ENCODE measurements at places on chromosomes 6 and 20.

- no peak for DNase-seq
Observed at GRCh38 chr6:69427882-69428281, 368.9 kb downstream of the LMBRD1 start.

GRCh38 chr6:31723245-31723979 lies at the start of gene MPIG6B:
TSS of gene MPIG6B (plus strand) at chr6:31723373. CDS start at chr6:31723384, 11 bp downstream.
- DNase-seq = no peak

- DNase-seq = no peak
Observed at GRCh38 chr6:137494281-137494987, at the start of gene OLIG3. TSS of gene OLIG3 (minus strand) at chr6:137494394. CDS start at chr6:137494170, 224 bp downstream.

GRCh38 chr6:43492673-43493072 lies 15.3 kb downstream of the TJAP1 start:
- DNase-seq = peak; percentile 63

GRCh38 chr6:167956983-167957492 lies 40.4 kb upstream of the KIF25 start:
- DNase-seq = no peak

DNA sequence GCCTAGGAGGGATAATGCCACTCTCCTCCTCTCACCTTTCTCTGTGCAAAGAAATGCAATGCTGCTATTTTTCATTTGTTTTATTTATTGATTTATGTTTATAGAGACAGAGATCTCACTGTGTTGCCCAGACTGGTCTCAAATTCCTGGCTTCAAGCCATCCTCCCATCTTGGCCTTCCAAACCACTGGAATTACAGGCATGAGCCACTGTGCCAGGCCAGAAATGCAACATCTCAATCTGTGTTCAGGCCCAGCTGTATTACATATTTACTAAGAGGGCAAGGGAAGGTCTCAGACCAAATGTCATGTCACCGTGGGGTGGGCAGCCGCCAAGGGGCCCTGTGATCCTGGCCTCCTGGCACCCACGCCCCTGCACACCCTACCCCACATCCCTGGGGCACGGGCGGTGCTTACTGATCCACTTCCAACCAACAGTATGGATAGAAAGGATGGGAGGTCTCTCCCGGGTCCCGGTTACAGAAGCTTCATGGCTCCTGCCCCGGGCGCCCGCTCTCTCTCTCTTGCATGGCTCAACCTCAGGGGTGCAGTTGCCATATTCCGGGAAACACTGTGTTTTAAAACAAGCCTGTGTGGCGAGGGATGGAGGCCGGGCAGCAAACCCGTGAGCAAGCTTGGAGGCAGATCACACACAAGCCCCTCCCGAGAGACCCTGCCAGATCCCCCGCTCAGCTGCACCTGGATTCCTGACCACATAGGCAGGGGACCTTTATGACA lies 111.8 kb downstream of the AGPAT4 start:
- DNase-seq = no peak

GRCh38 chr6:4342407-4343137 lies 207.2 kb upstream of the ECI2 start:
- DNase-seq = no peak

GRCh38 chr6:117200067-117200466 lies 65.3 kb upstream of the VGLL2 start:
- no peak for DNase-seq

- no peak for DNase-seq
Observed at GRCh38 chr20:2657241-2657640, 4.8 kb downstream of the NOP56 start.

DNA sequence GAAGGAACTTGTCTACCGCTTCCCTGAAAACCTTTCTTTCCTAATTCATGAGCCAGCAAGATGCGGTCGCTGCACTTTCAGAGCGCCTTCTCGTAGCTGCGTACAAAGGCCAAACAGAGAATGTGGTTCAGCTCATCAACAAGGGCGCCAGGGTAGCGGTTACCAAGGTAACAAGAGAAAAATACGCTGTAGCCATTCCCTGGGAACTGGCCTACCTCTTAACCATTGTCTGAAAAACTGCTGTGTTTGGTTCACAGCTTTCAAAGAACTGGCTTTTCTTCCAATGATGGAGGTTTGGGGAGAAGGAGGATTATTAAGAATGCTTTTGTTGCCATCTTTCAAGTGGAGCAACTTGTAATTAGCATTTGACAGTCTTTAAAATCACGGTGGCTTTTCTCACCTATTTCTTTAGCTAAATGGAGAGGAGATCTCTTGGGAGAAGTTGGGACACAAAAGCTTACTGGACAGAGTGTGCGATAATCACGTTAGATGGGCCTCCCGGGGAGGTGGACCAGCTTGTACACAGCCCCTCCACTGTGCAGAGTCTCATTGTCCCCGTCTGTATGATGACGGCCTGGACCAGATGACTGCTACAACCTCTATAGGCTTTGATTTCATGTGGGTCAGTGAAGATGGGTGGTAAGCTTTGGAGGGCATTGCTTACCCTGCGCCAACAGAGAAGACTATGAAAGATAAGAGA lies 71.5 kb downstream of the LYRM2 start:
- DNase-seq = peak; percentile 2

GRCh38 chr6:111461860-111462259 lies 21.2 kb downstream of the REV3L start:
- no peak for DNase-seq

DNA sequence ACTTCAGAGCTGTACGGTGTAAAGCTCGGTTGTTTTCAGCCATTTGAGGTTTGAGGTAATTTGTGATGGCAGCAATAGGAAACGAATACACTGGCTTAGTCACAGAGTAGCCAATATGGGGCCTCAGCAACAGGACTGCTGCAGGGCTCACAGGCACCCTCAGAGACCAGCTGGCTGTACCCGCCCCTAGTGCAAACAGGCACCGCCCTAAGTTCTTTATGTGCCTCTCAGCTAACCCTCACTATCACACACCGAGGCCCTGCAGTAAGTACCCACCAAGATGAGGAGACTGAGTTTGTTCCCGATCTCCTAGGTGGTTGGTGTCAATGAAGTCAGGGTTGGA lies 11.2 kb upstream of the SERPINB9 start:
- DNase-seq = no peak

GRCh38 chr20:54126806-54127655 lies 46.8 kb downstream of the CYP24A1 start:
- no peak for DNase-seq

- no peak for DNase-seq
Observed at GRCh38 chr6:49342410-49342809, 120.6 kb downstream of the MMUT start.

DNA sequence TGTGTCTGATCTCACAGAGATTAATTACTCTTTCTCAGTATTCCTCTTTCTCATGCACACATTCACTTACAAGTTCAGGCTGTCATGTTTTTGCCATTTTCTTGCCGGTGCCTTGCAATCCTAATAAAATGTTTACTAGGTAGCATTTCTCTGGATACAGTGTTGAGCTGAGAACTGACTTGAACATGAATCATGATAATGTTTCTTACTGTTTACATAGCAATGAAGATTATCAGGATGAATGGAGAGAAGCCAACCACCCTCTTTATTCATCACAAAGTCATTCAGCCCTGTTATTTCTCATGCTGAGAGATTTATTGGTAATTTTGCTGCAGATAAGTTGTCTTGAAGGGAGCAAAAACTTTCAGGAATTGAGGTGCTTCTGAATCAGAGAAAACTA lies 185.5 kb upstream of the ECI2 start:
- DNase-seq = no peak

GRCh38 chr6:8059129-8059528 lies 5.1 kb downstream of the BLOC1S5 start:
- DNase-seq = no peak

- DNase-seq = no peak
Observed at GRCh38 chr20:4040283-4041179, 25.2 kb upstream of the RNF24 start.

GRCh38 chr20:2451422-2451821 lies 19.2 kb downstream of the SNRPB start:
- DNase-seq = no peak

- no peak for DNase-seq
Observed at GRCh38 chr6:70404658-70405057, 8.7 kb upstream of the FAM135A start.

DNA sequence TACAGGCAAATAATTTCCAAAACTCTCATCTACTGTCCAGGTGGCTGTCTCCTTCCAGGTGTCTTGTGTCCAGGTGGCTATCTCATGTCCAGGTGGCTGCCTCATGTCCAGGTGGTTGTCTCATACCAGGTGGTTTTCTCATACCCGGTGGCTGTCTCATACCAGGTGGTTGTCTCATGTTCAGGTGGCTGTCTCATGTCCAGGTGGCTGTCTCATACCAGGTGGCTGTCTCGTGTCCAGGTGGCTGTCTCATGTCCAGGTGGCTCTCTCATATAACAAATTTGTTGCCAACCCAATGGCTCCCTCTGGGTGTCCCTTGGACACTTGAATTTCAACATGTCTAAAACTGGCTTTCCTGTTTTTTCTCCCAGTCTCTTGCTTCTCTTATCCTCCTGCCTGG lies 14.3 kb upstream of the SLC22A3 start:
- DNase-seq = no peak

DNA sequence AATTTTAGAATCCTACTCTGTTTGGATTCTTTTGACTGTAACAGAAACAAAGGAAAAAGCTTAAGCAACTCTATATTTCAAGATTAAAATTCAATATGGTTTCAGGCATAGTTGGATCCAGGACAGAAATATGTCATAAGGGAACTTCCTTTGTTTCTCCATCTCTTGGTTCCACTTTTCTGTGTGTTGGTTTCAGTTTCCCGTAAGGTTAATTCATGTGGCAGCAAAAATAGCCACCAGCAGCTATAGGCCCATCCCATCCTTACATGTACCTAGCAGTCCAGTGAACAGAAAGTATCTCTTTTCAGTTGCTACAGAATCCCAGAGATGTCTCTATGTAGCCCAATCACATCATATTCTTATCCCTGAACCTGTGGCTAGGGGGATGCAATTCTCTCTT lies 8.8 kb upstream of the FAM8A1 start:
- no peak for DNase-seq

- DNase-seq = no peak
Observed at GRCh38 chr6:17277256-17277655, 3.9 kb upstream of the RBM24 start.

GRCh38 chr20:20582734-20583133 lies 129.7 kb downstream of the RALGAPA2 start:
- no peak for DNase-seq

DNA sequence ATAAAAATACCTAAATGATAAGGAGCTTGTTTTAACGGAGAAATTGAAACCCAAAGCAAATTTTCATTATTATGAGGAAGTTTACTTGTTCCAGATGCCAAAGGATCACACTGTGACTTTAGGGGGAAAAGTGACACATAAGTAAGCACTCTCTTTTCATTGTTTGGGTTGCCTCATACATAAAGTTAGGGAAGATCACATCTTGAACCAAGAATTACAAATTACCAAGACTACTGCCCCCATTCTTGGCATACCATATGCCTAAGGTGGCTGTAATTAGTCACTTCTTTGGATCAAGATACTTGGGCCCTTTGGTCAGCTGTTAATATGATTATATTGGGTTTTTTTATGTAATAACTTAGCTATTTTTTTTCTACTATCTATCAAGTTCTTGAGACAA lies 269.0 kb downstream of the COL12A1 start:
- no peak for DNase-seq

DNA sequence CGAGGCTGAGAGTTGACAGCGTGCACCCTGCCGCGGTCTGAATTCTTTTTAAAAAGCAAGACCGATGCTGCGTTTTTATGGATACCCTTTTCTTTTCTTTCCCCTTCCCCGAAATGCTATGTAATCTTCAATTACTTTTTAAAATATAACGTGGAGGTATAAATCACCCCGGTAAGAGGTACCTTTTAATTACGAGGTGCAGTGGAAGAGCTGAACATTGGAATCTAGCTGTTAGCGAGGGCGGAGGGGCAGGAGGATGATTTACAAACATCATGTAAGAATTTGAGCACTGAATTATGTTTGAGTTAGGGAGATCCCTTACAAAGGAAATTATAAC lies 1.2 kb downstream of the EYA2 start:
- DNase-seq = no peak

DNA sequence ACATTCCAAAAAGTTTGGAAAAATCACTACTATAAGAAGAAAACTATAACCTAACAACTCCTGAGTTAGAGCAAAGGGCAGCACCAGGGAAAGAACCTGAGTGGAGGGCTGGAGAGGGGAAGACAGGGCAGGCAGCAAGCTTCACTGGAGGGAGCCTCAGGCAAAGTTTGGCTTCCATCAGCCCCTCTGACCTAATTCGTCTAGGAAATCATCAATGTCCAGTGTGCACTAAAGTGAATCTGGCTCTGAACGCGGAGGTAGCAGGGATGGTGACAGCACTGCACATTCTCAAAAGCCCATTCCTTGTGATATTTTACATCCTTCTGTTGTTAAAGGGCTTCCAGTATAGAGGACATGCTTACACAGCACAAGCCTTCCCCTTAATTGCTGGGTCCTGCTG lies 87.1 kb downstream of the ZDHHC14 start:
- DNase-seq = no peak

GRCh38 chr6:49692534-49692933 lies 20.8 kb downstream of the CRISP2 start:
- no peak for DNase-seq

DNA sequence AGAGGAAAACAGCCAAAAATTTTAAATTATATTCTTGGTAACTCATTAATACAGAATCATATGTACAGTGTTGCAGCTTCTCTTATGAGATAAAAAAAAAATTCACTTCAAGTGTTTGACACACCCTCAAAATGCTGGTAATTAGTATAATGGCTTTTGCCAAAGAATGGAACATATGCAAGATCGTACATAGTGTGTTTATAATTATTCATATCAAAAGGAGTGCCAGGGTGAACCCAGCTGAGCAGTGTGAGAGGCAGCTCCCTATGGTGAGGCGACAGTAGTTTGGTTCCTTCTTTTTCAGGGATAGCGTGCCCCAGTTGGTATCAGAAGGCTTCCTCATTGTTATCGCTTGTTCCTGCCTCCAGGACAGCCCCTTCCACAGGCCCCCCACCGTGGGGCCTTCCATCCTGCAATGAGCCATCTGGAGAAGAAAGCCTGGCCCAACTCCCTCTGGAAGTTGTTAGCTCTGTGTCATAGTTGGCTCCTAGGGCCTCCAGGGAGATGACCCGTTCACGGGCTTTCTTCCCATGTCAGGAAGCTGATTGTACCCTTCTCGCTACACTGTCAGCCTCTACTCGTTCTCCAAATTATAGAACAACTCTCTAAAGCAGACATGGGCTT lies 150.7 kb downstream of the FRK start:
- no peak for DNase-seq

DNA sequence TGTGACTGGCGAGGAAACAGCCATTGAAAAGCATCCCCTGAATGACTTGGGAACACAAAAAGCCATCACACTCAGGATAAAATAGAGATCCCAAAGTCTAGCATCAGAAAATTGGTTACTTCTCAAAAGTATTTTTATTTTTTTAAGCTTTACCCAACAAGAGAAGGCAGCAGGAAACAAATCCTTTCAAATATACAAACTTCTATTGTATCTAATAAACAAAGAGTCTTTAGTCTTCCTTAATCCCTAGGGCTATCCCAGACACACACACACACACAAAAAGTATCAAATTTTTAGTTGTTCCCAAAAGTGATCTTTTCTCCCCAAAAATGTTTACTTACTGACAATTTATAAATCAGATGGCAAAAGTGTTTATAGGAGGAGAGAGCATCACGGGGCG lies 33.2 kb upstream of the MARCKS start:
- DNase-seq = no peak
